Amniotic epithelial cell (primary cell): ENCODE measurements at places on chromosomes 6 and 20.

DNA sequence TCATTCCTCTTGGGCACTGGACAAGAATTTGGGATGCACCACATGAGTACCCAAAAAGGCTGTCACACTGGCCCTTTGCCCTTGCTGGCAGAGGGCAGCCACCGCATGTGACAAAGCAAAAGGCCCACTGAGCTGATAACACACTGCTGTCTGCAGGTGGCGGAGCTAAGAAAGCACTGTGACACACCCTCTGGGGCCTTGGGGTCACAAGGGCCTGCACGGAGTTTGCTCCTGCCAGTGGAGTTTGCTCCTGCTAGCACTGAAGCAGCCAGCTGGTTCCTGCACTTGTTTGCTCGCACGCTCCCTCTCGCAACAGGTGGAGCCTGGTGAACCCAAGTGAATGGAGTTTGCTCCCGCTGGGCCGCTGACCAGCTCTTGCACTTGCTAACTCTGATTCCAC lies 132.6 kb downstream of the LCA5 start:
- DNase-seq = no peak

DNA sequence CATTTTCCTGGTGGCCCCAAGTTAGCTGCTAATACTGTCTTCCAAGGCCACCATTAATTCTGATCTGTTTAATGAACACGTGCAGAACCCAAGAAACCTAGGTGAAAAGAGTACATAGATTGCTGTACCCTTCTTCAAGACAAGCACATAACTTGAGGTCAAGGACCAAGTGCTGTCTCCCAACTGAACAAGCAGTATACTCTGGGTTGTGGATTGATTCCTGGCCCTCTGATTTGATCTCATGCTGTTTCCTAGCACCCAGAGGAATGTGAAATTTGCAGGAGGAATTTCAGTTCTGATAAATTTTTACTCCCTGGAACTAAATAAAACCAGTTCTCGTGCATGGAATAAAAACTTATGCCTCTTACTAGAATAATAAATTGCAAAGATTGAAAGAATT lies 75.6 kb downstream of the MTFR2 start:
- no peak for DNase-seq

DNA sequence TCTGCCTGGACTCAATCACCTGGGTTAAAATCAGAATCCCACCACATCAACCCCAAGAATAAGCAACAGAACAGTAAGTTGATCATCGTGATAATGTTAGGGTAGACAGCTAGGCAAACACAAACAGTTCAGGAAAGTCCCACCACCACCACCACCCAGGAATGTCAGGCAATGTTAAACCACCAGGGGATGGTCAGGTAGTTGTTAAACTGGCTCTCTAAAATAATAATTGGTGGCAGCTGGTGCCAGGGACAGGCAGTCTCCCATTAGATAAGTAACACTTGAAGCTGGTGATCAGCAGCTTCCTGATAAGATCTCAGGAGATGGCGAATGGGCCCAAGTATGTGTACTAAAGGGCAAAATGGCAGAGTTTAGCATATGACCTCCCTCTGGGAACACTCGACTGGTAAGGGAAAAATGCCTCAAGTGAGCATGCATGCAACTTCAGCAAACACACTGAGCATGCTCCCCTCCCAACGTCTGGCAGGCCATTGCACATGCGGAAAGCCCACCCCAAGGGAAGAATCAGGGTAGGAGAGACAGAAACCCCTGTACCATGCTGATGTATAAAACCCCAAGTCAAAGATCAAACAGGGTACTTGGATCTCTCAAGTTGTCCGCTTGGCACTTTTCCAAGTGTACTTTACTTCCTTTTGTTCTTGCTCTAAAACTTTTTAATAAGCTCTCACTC lies 66.6 kb downstream of the IPCEF1 start:
- no peak for DNase-seq

- no peak for DNase-seq
These were observed 11.6 kb upstream of the DSE start for GRCh38 chr6:116359131-116359530.

- no peak for DNase-seq
These were observed 1.8 kb upstream of the RNF24 start for GRCh38 chr20:4017051-4017712.

GRCh38 chr6:53866226-53866625 lies 71.4 kb downstream of the LRRC1 start:
- DNase-seq = no peak

GRCh38 chr6:104421650-104422049 lies 438.1 kb downstream of the HACE1 start:
- DNase-seq = no peak

- no peak for DNase-seq
These were observed 122.0 kb upstream of the NRSN1 start for GRCh38 chr6:24004062-24004461.

DNA sequence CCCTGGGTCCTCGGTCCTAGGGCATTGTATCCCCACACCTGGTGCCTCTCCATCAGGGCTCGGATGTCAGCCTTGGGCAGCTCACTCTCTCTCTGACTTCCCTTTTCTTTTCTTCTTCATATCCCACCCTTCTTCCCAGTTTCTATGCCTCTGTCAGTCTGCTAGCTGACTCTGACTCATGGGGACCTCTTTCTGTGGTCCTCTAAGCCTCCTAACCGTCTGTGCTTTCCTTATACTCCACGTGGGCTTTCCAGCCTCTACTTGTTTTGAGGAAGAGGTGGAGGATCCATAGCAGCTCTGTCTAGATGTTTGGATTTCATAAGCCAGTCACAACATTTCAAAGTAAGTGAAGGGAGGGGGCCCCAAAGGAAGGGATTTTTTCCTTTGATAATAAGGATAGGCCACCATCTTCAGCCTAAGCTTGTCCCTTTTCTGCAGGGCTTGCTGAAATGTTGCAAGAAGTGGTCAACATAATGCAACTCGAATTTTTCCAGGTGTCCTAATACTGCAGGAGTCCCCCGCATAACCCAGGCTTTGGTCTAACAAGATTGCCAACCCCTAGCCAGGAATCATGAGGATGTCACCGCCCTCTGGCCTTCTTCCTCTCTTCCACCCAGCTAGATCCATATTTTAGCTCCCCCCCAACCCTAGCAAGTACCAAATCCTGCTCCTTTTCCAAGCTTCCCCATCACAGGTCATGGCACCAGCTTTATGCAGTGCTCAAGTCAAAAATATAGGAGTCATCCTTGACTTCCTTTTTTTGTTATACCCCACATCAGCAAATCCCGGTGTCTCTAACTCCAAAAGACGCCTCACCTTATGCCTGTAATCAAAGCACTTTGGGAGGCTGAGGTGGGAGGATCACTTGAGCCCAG lies 8.7 kb upstream of the PLTP start:
- peak; percentile 70 for DNase-seq

GRCh38 chr6:169014211-169015197 lies 239.1 kb downstream of the THBS2 start:
- no peak for DNase-seq

GRCh38 chr20:31566319-31566657 lies 38.8 kb upstream of the ID1 start:
- no peak for DNase-seq

DNA sequence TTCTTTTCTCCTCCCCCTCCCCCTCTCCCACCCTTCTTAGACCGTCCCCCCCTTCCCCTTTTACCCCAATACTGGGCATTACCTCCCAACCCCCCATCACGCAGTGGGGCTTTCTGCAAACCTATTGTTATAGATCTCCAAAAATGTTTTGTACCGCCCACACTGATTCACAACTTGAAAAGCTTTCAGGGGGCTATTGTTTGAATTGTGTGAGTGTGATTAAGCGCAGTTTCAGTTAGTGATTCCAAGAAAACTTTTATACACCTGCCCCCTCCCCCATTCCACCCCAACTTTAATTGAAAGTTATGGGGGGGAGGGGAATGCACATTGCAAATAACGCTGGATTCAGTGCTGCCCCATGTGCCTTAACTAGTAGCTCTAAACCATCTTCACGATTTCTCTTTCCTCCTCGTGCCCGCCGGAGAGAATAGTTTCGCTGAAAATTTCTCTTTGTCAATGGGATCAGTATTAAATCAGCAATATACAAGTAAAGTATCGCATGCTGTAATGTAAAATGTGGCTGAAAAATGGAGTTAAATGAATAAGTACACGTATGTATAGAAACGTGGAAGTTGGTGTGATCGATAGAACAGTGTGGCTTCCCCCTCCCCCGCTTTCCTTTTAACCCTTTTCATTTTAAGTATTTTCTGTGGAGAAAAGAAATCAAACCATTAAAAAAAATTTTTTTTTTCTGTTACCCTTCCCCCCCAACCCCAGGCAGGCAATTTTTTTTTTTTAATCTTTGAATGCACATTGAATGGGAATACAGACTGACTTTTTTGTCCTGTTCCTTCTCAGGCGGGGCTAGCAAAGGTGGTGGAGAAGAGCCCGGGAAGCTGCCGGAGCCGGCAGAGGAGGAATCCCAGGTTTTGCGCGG lies 632 bp downstream of the LIN28B start:
- no peak for DNase-seq

DNA sequence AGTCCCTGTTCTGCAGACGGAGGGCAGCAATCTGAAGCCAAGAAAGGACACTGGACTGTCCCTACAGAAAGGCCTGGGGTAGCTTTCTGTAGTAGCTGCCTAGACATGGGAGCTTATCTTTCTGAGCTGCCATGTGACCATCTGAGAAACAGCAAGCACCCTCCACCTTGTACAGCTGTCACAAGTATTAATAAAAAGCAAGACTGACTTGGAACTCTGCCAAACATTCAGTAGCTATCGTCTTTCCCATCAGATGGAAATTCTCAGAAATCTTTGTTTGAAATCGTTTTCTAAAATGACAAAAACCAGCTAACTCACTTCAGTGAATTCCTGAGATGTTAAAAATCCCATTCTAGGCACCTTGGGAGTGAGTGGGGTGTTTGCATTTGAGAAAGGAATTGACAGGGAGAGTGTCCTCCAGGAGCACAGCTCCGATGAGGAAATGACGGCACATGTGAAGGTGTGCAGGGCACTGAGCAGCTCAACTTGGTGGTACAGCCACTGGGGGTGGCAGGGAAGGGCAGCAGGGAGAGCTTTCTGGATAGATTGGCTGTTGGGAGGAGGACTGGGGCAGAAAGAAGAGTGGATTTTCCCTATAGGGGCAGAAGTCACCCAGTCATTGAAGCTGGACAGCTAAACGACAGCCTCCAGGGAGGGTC lies 24.5 kb downstream of the ACSS1 start:
- peak; percentile 8 for DNase-seq

DNA sequence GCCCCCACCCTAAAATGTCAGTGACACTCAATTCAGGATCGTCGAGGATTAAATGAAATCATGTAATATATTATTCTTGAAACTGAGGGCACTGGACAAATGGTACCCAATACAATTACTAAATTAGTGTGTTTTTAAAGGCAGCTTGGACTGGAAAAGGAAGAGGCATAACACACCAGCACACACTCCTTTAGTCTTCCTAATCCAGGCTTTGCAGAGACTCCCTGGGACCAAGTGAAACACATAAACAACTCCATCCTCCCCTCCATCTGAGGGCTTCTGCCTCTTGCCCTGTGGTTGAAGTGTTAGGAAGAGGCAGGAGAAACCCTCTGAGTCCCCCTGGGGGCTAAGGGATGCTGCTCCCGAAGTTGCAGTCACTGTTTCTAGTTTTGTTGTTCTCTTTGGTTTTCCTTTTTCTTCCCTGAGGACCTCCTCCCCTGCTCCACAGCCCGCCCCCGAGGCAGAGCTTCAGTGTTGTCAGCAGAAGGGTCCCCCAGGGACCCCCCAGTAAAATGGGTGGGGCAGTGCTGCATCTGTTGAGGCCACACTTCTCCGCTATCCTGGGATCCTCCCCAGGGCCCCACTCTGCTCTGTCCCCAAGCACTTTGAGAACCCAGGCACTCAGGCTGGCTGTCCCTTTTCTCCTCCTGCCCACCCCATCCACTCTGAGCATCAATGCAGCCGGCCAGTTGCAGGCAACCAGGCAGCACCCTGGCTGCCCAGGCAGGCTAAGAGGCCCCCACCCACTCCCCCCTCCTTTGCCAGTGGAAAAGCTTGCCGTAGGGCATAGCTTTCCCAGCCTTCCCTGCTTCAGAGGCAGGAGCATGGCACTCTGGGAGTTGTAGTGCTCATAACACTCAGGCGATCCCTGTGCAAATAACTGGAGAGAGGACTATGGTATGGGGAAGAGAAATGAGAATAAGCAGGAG lies 5.9 kb downstream of the TMEM63B start:
- DNase-seq = peak; percentile 59

GRCh38 chr6:16993396-16993795 lies 108.5 kb upstream of the STMND1 start:
- DNase-seq = no peak

DNA sequence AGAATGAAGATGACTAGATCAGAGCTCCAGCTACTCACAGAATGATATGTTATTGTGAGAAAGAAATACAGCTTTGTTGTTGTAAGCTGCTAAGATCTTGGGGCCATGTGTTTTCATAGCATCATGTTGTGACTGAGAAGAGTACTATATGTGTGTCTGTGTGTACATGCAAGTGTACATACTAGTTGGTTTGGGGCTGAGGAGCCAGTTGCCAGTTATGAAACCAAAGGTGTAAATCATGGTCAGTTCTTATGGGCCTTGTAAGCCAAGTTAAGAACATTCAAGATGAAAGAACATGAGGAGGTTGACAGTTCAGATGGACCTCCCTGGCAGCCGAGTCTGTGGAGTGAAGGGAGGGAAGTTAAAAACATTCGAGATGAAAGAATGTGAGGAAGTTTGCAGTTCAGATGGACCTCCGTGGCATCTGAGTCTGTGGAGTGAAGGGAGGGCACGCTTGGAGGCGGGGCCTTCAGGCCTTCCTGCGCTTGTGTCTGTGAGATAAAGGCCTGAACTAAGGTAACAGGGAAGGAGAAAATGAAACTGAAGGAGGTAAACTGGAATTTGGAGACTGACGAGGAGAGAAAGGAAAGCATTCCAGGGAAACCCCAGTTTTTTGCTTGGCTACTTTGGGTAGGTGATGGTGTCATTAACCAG lies 13.9 kb downstream of the AFDN start:
- peak; percentile 51 for DNase-seq

DNA sequence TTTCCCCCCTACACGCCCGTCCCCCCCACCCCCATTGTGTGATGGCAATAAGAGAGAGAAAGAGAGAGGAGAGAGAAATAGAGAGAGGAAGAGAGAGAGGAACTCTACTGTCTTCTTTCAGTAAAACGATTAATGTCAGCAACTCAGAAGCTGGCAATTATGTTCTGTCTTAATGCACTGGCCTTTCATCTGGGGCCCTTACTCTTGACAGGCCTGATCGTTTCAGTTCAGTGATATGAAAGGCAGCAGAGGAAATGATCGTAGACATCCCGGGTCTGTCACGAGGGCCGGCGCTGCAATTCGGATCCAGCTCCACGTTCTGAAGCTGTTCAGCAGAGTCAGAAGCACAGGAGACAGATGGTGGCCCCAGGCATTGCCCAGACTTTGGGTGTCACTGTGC lies 308.9 kb downstream of the ZNF217 start:
- no peak for DNase-seq

- no peak for DNase-seq
These were observed 73.7 kb upstream of the HIVEP1 start for GRCh38 chr6:11938285-11938890.

DNA sequence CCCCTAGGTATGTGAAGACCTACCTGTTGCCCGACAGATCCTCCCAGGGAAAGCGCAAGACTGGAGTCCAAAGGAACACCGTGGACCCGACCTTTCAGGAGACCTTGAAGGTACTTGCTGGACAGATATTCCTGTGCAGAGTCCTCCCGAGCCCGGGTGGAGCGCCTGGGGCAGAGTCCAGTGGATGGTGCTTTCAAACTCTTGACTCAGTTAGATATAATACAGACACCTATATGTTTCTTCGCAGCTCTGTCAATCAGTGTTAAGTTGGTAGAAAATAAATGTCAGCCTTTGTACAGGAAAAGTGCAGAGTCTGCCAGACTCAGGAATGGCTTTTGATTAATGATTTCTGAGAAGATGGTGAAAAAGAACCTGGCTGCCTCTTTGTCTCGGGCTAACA lies 67.2 kb downstream of the EZR start:
- DNase-seq = no peak

- no peak for DNase-seq
These were observed 374 bp upstream of the SERINC1 start for GRCh38 chr6:122472022-122472340.
